Dermis microvascular lymphatic vessel endothelial cell (primary cell): ENCODE measurements at places on chromosomes 7 and 10.
A peak's percentile ranks its signal among the peaks of the same experiment; 100 is the strongest.

GRCh38 chr7:74006451-74007241, 21.3 kb upstream of the ELN start:
- DNase-seq: peak; percentile 52

GRCh38 chr10:103696411-103697145, 158.8 kb downstream of the SH3PXD2A start:
- peak; percentile 89 for DNase-seq

DNA sequence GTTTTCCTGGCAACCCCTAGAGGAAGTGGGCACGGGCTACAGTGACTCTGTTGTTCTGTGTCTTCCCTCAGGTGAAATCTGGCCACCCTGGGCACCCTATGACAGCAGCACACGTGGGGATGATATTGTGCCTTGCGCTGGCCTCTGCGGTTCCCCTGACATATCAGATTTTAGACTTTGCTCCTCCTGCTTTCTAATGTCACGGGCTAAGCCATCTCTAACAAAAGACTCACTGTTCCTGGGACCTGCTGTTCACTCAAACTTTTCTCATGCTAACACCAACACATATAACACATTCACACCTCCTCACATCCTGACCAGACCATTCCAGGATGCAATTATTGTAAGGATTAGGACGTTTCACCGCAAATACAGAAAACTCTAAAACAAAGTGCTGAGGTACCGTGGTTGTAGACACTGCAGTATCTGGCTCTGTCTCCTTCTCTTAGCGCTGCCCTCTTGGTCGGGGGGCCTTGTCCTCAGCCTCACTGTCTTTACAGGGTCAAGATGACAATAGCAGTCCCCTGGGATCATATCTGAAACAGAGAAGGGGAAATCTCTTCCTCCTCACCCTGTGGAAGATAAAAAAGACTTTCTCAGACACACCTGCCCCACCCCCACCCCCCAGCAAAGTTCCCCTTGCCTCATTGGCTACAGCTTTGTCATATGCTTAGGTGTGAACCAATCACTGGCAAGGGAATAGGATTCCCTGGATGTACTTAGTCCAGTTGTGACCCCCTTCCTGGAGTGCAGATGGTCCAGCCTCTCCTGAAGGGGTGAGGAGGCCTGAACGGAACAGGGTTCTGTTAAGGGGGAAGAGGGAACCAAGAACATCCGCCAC, 14.1 kb downstream of the CHN2 start:
- no peak for DNase-seq

DNA sequence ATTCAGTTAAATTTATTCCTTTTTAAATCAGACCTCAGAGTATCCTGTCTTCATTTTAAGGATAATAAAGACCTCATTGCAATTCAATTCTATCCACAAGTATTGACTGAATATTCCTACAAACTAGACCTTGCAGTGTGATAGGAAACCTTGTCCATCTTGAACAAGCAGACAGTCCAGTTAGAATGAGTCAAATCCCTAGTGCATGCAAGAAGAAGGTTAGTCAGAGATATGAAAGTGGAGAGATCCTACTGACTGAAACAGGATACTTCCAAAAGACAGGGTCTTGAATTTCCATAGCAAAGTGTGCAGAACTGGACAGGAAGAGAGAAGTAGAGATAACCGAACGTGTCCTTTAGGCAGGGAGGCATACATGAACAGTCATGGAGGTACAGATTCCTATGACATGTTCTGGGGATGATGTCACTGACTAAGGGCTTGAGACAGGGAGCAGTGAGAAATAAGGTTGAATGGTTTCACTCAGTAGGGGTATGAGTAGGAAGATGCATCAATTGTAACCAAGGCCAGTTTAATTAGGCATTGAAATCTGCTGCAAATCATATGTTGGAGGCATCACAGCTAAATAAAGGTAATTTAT, 45.2 kb downstream of the PPP1R3A start:
- DNase-seq: no peak

GRCh38 chr10:1293157-1293556, 237.0 kb downstream of the WDR37 start:
- no peak for DNase-seq

- no peak for DNase-seq
Measured at GRCh38 chr10:271722-272121, 136.5 kb downstream of the ZMYND11 start.
